ENCODE measurements at places on chromosomes 2 and 18. TPM values are rescaled to one million over a fixed set of nuclear protein-coding genes. Genes with fewer than 3 reads are reported as not detected.
A peak's percentile ranks its signal among the peaks of the same experiment; 100 is the strongest.

GRCh38 chr2:236955521-236956030, 130.1 kb upstream of the COPS8 start:
- H3K4me1 ChIP-seq = no peaks in the 10 kb centered on the region
- no peak for DNase-seq
- no peaks in the 10 kb centered on the region for H3K27me3 ChIP-seq
- H3K4me3 ChIP-seq = no peak overlapping the region
- no peaks in the 10 kb centered on the region for H3K36me3 ChIP-seq
- H3K27ac ChIP-seq = no peak overlapping the region

DNA sequence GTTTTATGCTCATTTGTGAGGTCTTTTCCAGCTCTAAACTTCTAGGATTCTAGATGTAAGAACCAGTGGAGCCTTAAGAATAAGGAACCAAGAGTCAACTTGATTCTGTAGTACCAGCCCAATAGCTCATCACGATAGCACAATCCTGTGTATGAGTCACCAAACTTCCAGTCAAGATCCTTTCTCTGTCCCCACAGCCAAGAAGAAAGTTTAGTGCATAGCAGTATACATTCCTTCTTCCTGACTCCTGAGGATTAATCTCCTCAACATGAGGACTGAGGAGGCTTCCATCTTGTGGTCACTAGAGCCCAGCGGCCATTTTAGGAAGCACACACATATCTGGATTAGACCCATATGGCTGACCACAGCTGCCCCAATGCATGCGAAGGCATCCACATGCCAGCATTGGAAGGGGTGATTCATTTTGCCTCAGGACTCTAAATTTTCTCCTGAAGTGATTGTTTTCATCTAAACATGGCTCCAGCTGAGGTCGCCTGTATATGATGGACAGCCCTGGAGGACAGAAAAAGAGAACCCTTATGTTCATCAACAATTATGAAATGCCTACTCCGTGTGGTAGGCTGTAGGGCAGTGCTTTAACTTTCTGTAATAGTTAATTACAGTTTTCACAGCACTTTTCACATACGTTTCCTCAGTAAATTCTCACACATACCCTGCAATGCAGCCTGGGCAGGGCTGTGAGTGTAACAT, 53.5 kb downstream of the RASGRP3 start:
- no peaks in the 10 kb centered on the region for H3K27me3 ChIP-seq
- no peaks in the 10 kb centered on the region for H3K4me1 ChIP-seq
- H3K27ac ChIP-seq = no peak overlapping the region
- no peak overlapping the region for H3K4me3 ChIP-seq
- H3K36me3 ChIP-seq = no peaks in the 10 kb centered on the region
- DNase-seq = no peak

Gene UGT1A10
- total RNA-seq = not detected

DNA sequence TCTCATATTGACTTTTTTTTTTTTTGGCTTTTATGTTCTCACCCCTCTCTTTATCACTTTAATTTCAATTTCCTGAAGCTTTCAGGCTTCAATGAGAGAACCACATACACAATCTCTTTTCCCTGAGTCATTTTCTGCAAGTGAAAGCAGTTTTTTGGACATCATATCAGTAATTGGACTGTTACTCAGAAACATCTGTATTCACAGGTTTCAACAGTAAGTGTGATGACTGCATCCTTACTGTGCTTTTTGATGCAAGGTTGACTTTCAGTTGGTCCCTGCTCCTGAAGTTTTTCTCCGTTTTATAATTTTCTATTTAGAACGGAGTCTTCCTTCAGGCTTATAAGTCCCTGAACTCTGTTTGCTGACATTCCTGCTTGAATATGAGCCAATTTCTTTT, 70.5 kb upstream of the CCBE1 start:
- H3K4me3 ChIP-seq = no peak overlapping the region
- H3K4me1 ChIP-seq = no peaks in the 10 kb centered on the region

Gene ACOXL
- total RNA-seq = not detected

- no peak overlapping the region for H3K4me3 ChIP-seq
- H3K27me3 ChIP-seq = no peaks in the 10 kb centered on the region
- H3K36me3 ChIP-seq = no peaks in the 10 kb centered on the region
- H3K27ac ChIP-seq = peak overlapping the region; percentile 58
- no peak for DNase-seq
- H3K4me1 ChIP-seq = peaks cover 36% of the 10 kb centered on the region
Measured at GRCh38 chr18:23229472-23229871, 94.2 kb downstream of the CABLES1 start.

DNA sequence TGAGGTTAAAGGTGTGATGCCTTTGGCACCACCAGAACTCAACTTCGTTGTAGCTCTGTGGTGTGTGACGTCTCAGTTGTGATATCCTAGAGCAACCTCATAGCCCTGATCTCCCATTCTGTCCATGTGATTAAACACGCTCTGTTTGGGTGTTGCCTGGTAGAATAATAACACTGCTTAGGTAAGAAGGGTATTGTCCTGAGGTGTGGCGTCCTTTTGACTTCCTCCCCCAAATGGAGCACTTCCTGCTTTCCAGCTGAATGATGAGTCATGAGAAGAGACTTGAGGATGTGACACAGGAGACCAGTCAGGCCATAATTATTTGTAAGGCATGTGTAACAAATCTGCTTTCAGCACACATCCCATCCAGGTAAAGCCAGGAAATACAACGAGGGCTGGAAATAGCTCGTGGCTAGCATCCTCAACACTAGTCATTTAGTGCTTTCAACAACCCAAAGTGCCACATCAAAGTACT, 100.7 kb downstream of the RAPGEF4 start:
- no peaks in the 10 kb centered on the region for H3K36me3 ChIP-seq
- H3K4me1 ChIP-seq = no peaks in the 10 kb centered on the region
- no peak overlapping the region for H3K4me3 ChIP-seq
- no peak for DNase-seq
- H3K27me3 ChIP-seq = no peaks in the 10 kb centered on the region

DNA sequence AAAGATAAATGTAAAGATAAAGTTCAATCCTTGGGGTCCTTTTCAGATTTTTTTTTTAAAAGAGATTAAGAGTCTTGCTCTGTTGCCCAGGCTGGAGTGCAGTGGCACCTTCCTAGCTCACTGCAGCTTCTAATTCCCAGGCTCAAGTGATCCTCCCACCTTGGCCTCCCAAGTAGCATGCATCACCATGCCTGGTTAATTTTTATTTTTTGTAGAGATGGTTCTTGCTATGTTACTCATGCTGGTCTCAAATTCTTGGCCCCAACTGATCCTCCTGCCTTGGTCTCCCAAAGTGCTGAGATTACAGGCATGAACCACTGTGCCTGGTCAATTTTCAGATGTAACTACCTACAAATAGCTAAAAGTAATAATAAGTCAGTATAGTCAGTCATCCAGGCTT, 21.1 kb downstream of the NFE2L2 start:
- peaks cover 85% of the 10 kb centered on the region for H3K4me1 ChIP-seq
- peak overlapping the region; percentile 71 for H3K27ac ChIP-seq
- H3K27me3 ChIP-seq = no peaks in the 10 kb centered on the region

- H3K27ac ChIP-seq = no peak overlapping the region
- DNase-seq = no peak
- H3K36me3 ChIP-seq = no peaks in the 10 kb centered on the region
- H3K4me3 ChIP-seq = no peak overlapping the region
Measured at GRCh38 chr18:29383311-29384273, 1206.7 kb upstream of the CDH2 start.

Gene CRYBA2
- total RNA-seq = not detected

Gene CNGA3
- not detected for total RNA-seq

- no peak overlapping the region for H3K4me3 ChIP-seq
- DNase-seq = no peak
- H3K27me3 ChIP-seq = peaks cover 2% of the 10 kb centered on the region
- no peak overlapping the region for H3K27ac ChIP-seq
- no peaks in the 10 kb centered on the region for H3K4me1 ChIP-seq
- H3K36me3 ChIP-seq = no peaks in the 10 kb centered on the region
Measured at GRCh38 chr2:151649966-151650365, 84.3 kb downstream of the NEB start.

Gene ATP6V1C2
- not detected for total RNA-seq

Gene TRIM43
- not detected for total RNA-seq

DNA sequence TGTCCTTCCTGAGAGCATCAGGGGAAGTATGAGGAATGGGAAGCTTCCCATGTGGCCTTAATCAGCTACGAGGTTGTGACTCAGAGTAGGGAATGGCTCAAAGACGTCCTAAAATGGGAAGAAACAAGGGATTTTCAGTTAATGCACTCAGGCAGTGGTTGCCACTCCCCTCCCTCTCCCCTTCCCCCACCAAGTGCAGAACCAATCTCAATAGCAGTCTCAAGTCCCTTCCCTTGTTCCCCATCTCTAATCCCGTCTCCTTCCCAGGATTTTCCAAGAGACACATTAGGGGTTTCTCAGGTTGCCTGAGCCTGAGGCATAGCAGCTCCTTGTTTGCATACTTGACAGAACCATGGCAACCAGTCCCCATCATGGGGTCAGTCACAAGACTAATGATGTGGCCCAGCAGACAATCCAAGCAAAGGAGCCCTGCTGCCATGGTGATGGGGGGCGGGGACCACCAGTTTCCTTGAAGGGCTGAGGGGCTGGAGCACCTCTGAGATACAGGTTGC, 18.2 kb upstream of the RESP18 start:
- no peaks in the 10 kb centered on the region for H3K4me1 ChIP-seq
- H3K4me3 ChIP-seq = no peak overlapping the region
- DNase-seq = no peak
- no peak overlapping the region for H3K27ac ChIP-seq
- H3K27me3 ChIP-seq = peaks cover 2% of the 10 kb centered on the region

DNA sequence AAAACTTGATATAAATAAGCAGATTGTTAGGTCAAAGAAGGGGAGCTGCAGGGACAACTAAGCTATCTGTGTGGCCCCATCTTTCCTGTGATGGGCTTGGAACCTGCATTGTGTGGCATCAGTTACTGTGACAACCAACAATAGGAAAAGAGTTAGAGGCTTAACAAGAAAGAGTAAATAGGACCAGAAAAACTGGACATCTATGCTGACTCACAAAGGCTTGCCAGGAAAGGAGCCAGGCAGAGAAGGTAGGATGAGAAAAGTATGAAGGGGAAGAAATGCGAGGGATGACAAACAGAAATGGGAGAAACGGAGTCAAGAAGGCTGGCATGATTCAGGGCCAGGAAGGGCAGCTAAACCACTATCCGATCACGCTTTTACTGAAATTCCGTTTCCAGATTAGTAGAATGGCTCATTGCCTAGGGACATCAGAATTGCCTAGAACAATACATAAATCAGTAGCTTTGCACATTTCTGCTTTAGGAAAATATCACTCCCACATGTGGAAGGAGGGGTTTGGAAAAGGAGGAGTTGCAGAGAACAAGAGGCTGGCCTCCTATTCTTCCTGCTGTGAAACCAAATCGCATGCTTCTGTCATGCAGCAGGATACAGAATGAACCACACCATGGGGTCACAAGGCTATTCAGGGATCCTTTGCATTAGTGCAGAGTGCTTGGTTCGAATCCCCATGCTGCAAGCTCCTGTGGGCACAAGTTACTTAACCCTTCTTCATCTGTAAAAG, 7.3 kb downstream of the PLA2R1 start:
- peaks cover 6% of the 10 kb centered on the region for H3K27me3 ChIP-seq
- no peak overlapping the region for H3K27ac ChIP-seq
- no peaks in the 10 kb centered on the region for H3K4me1 ChIP-seq
- DNase-seq = no peak
- H3K4me3 ChIP-seq = no peak overlapping the region

Gene SPRED2
- 6.3 TPM for total RNA-seq

Gene POTEI
- not detected for total RNA-seq
